ENCODE measurements at places on chromosomes 6 and 20.

GRCh38 chr6:4678506-4679300 is 97.5 kb upstream of the CDYL start:
- DNase-seq: no peak

DNA sequence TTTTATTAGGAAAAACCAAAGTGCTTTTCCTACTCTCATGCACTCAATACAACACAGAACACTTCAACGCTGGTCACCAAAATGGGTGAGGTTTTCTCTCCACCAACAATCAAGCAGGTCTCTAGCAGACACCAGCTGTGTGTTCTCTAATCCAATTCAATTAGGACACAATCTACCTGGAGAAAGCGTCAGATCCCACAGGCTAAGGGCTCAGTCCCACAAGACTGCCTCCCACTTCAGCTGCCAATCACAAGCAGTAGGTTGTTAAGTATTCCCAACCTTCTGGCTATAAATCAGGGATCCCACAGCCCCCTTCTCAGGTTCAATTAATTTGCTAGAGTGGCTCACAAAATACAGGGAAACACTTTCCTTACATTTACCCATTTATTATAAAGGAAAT is 47.7 kb downstream of the STMND1 start:
- no peak for DNase-seq

GRCh38 chr6:3741477-3741871 is 10.0 kb downstream of the PXDC1 start:
- DNase-seq: no peak

DNA sequence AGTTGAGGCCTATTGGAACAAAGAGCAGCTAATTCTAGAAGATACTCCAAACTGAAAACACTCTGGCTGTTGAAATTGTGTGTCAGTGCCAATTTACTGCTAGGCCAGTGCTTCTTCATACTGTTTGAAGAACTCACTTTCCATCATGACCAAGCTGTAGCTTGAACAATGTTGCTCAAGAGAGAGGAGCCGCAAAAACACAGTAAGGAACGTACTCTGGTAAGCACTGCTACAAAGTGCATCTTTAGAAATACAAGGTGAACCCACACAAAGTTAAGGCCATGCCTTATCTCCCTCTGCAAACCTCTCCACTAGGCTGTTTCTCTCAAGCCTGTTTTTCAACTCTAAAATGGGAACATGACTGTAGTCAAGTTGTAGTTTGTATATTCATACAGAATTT is 74.5 kb upstream of the TULP1 start:
- no peak for DNase-seq

GRCh38 chr20:36468149-36469000 is 72.9 kb upstream of the MYL9 start:
- DNase-seq: no peak

- no peak for DNase-seq
Observed at GRCh38 chr20:23226612-23227265, 123.9 kb upstream of the NXT1 start.

DNA sequence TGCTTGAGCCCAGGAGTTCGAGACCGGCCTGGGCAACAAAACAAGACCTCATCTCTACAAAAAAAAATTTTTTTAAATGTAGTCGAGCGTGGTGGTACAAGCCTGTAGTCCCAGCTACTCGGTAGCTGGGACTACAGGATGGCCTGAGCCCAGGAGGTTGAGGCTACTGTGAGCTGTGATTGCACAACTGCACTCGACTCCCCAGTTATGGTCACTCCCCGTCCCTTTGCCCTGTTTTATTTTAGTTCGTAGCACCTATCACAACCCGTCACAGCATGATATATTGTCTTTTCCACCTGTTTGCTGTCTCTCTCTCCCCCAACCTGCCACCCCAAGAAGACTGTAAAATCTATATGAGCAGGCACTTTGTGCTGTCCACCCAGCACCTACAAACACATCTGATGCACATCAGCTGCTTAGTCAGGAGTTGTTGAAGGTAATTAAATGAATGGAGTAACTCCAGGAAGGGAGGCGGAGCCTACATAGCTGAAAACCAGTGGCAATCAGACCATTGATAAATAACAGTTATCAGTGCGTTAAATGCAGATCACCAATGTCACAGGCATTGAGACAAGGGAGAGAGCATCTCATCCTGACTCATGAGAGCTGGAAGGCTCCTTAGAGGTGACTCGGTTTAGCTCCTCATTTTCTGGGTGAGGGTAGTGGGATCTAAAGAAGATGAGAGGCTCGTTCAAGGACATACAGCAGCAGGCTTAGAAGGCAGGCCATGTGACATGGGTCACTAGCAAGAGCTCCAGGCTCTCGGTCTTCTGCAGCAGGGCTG is 14.4 kb upstream of the XRN2 start:
- no peak for DNase-seq

DNA sequence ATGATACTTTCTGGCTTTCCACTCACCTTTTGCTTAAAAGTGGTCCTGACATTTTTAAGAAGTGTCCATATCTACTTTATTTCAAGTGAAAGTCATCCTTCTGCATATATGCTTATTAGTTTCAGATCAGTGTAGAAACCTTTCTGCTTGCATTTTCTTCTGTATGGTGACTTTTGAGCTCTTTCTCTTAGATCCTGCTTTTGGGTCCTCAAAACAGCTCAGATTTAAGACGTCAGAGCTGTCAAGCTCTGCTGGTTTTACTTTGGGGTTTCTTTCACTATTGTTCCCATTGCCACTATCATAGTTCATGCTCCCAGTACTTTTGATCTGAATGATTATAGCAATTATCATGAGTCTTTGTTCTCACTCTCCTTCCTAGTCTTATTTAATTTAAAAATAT is 41.7 kb downstream of the BCKDHB start:
- DNase-seq: no peak

GRCh38 chr6:135534773-135535380 is 37.3 kb upstream of the AHI1 start:
- no peak for DNase-seq

DNA sequence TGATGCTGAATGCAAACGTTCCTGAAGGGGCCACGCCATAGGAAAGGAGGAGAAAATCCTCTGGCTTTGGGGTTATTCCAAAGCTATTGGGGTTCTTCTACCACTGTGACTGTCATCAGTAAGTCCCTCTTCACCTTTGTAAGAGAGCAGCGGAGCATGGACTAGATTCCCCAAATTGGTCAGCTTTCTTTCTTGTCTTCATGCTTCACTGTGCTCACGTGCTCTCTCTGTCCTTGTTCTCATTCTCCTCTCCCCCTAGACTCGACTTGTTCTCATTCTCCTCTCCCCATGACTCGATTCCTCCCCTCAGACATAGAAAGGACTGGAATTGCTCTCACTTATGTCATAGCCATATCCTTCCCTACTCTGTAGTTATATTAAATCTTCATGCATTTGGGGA is 54.8 kb upstream of the ADGRG6 start:
- DNase-seq: no peak

DNA sequence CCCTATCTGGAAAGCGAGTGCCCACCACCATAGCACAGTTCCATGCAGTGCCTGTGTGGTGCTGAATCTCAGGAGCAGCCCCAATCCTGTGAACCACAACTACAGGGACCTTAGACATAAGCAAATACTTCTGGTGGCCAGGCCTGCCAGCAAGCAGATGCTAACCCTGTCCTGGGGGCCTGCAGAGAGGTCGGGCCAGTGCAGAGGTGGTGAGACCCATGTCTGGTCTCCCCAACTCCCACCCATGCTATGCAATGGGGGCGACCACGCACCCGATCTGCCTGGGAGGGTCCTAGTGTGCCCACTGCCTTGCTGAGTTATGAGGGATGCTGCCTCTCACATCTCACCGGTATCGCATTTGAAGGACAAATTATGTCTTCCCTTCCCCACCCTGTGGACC is 151.6 kb upstream of the ZNF337 start:
- no peak for DNase-seq

GRCh38 chr6:39367700-39368099 is 45.2 kb upstream of the KCNK16 start:
- no peak for DNase-seq

DNA sequence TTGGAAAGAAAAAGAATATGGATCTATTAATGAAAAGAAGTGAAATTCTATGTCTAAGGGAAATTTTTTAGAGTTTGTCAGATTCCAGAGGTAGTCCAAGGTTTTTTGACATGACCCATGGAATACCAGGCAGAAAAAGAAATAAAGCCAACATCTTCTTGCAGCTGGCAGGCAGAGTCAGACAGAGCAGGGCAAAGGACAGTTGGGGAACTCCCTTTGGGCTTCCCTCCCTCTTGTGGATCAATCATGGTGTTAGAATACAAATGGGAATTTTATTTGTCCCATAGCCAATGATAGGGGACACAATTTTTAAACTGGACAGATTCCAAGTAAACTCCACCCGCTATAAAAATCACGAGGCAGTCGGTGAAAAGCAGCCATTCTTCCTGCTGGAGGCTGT is 92.1 kb upstream of the TAB2 start:
- DNase-seq: no peak

- no peak for DNase-seq
Observed at GRCh38 chr6:53671111-53671510, 5.6 kb upstream of the KLHL31 start.

- DNase-seq: no peak
Observed at GRCh38 chr6:165869526-165869925, 206.5 kb upstream of the PDE10A start.

- DNase-seq: no peak
Observed at GRCh38 chr20:41137614-41138474, 501 bp downstream of the PLCG1 start.

DNA sequence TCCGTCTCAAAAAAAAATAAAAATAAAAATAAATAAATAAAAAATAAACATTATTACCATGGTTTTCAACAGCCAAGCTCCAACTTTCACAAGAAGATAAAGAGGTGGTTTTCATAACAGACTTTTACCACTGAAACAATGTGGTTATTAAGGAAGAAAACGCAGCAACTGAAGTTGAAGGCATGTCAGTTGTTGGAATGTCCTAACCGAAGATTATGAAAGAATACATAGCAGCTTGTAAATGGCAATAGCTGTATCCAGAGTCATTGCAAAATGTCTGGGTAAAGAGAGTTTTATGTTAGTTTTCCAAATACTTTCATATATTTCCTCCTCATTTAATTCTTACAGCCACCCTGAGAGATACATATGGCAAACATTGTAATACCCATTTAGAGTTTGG is 161.6 kb upstream of the MARCKS start:
- DNase-seq: no peak

DNA sequence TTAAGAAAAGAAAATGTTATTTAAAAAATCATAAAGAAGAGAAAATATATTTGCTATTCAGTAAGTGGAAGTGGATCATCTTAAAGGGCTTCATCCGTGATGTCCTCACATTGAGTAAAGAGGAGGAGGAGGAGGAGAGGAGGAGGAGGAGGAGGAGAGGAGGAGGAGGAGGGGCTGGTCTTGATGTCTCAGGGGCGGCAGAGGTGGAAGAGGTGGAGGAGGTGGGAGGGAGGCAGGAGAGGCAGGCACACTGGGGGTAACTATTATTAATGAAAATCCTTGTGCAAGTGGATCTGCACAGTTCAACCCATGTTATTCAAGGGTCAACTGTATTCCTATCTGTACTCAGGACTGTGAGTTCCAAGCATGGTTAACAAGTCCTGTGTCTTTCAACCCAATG is 47.0 kb upstream of the EDN1 start:
- DNase-seq: no peak

DNA sequence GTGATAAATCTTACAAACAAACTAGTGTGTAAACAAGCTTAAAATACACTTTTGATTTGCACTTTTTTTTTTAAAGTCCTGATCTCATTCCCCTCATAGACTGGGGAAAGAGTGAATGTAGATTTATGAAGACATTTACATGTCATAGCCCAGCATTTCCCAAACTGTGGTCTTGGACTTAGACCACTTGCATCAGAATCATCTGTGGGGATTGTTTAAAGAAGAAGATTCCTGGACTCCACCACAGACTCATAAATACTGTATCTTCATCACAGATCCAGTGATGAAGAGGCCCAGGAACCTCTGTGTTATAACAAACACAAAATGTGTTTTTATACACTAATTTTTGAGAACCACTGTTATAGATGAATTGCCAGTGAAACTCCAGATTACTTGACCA is 99.5 kb downstream of the KCNQ5 start:
- DNase-seq: no peak

- DNase-seq: no peak
Observed at GRCh38 chr20:2767768-2768631, 32.4 kb downstream of the CPXM1 start.

DNA sequence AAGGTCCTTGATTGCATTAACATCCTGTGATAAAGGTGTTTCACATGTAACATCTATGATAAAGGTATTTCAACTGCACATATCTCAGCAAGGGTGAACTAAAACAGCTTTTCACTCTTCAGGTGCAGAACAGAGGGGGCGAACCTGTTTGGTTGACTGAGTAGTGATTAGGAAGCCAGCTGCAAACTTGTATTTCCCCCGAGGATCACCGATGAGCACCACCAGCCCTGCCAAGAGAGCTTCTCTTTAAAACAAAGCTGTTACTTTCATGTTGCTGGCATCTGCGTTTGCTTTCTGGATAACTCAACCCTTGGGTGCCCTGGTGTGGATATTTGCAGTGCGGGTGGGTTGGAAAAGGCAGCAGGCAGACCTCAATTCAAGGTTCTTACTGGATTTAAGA is 39.6 kb downstream of the JAG1 start:
- no peak for DNase-seq

DNA sequence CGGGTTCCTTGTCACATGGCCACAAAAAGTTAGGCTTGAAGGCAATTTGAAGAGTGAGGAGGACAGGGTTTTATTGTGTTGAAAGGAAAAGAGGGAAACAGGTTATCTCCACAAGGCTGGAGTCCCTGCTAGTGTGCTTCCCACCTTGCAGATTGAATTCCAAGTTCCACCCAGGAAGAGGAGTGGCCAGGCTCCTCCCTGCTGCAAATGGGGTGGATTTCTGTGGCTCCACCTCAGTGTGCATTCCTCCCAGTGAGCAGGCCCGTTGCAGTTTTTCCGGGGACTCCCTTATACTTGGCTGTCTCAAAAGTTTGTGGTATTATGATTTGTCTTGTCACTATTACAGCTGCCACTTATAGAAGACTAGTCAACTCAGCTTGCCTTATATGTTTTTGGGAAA is 281.8 kb upstream of the PLCB4 start:
- no peak for DNase-seq

- DNase-seq: no peak
Observed at GRCh38 chr6:101537753-101538316, 144.3 kb downstream of the GRIK2 start.

- DNase-seq: no peak
Observed at GRCh38 chr6:140538926-140539325, 1164.5 kb upstream of the CITED2 start.
